ENCODE measurements at places on chromosomes 7 and 10.
A peak's percentile ranks its signal among the peaks of the same experiment; 100 is the strongest.

- DNase-seq = no peak
Measured at GRCh38 chr10:14089556-14090292, 241.0 kb downstream of the FRMD4A start.

DNA sequence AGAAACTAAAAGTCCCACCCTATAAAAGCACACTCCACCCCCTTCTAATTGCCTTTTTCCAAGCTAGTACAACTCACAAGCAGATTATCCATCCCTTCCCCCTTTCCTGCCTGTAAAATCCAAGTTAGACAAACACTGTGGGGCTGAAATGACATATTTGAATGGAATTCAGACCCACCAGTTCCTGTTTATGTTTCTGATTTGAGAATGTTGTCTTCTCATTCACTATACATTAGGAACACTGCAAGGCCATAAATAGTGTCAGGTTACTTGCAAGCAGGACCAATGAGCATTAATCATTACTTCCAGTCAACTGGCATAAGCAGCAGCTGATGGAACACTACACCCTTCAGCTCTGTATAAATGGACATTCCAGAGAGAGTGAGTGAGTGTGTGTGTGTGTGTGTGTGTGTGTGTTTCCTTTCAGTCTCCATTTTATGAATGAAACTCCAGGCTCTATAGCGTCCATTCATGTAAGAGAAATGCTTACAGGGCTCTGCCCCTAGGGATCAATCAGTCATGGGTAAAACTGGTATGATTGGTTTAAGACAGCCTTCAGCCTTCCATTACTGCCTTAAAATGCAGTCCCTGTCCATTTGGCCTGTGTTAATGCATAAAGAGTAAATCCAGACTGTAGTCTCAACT, 69.3 kb downstream of the ETV1 start:
- no peak for DNase-seq

GRCh38 chr7:26724795-26725194, 139.6 kb downstream of the SKAP2 start:
- DNase-seq = no peak

DNA sequence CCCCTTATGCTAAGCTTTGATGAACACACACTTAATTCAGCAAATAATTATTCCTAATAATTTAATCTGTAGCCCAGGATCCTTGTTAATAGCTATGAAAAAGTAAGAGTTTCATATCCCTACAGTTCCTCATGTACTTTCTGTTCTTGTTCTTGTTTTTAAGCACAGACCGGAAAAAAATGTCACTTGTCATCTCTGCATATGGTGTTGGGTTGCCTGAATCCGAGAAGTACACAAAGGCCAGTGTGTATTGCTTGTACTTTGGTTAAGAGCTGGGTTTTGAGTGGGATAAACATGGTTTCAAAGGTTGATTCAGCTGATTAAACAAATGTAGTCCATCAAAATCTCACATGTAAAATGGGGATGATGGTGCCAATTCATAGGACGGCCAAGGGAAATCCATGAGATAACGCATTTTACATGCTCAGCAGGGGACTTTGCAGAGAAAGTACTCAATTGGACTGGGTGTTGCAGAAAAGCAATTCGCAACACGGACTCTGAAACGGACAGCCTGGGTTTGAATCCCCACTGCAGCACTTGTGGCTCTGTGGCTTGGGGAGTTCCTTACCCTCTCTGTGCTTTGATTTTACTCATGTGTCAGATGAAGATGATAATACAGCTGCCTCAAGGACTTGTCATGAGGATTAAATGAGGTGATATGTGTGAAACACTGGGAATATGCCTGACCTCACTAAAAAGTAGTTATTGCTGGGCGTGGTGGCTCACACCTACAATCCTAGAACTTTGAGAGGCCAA, 71.7 kb downstream of the MAP3K8 start:
- DNase-seq = no peak

DNA sequence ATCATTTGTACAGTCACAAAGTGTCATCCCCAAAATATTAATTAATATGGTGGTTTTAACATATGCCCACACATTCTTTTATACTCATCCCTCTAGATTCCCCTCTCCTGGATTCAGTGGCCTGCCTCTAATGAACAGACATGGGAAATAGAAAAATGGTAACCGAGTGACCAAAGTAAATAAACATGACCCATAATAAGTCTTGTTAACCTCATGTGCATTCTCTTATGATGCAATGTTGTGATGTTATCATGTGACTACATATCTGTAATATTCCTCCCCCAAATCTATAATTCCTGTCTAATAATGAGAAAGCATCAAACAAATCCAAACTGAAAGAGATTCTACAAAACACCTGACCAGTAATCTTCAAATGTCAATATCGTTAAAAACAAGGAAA, 164.5 kb upstream of the PRSS1 start:
- no peak for DNase-seq

- DNase-seq = no peak
Measured at GRCh38 chr10:72424561-72424960, 69.8 kb upstream of the DNAJB12 start.

- no peak for DNase-seq
Measured at GRCh38 chr7:28418311-28418710, 6.0 kb downstream of the CREB5 start.

- no peak for DNase-seq
Measured at GRCh38 chr7:111987115-111987826, 218.9 kb downstream of the DOCK4 start.

GRCh38 chr7:95804052-95804451, 31.7 kb downstream of the DYNC1I1 start:
- DNase-seq = no peak

DNA sequence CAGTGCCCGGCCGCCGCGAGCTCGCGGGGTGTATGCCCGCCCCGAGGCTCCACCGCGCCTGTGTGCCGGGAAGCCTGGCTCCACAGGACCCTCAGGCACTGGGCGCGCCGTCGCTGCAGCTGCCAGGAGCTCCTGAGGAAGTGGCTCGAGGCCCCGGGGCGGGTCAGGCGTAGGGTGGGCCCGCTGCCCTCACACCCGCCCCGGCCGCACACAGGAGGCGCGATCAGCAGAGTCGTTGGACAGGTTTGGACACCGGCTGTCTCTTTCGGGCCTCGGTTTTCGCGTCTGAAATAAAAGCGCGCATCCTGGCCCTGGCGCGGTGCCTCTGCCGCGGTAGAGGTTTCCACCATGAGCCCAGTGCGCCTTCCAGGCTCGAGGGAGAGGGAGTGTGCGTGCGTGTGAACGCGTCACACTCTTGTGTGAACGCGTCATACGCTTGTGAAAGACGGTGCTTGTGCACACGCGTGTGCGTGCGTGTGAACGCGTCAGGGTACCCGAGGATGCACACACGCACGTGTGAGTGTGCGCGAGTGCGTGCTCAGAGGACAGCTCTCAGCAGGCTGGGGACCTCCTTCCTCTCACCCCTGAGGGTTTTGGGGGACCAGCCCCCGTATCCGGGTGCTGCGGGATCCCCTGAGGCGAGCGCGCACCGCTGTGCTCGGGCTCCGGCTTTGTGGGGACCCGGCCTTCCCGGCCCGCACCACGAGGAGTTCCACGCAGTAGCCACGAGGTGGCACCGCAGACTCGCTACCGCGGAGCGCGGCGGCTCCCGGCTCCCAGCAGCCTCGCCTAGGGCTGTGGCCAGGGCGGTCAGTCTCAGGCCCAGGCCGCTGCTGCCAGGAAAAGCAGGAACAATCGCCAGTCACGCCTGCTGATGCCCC, 83.8 kb downstream of the BMS1 start:
- DNase-seq = peak; percentile 62

GRCh38 chr10:32961343-32961894, 3.4 kb upstream of the ITGB1 start:
- DNase-seq = no peak

Measured in substantia nigra (tissue), 51 donors.